Activated naive CD4-positive, alpha-beta T cell treated with Interleukin-2 at 50 U/mL for 16 hours (primary cell): ENCODE measurements at places on chromosomes 13 and 19.

DNA sequence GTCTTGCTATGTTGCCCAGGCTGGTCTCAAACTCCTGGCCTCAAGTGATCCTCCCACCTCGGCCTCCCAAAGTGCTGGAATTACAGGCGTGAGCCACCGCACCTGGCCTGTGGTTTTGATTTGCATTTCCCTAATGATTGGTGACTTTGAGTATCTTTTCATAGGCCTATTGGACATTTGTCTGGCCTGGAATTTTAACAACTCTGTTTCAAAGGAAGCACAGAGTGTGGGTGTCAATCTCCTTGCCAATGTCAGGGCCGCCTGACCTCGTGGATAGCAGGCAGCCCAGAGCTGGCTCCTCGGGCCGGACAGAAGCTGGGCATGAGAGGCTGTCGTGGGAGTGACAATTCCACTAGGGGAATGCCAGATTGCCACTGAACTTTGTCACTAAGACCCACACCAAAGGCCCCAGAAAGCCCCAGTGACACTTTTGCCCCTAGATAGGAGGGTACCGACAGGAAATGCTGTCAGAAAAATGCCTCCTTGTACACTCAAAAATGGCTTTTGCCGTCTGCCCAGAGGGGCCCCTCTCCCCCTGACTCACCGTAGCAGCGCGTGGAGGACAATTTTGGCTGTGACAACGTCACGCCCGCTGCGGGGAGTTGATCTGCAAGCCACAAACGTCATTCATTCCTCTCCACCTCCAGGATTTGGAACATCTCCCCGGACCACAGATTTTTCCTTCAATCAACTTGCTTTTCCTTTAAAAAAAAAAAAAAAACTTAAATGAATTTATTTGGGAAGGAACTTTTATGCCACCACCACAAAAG, 11.7 kb upstream of the ADGRE5 start:
- DNase-seq = peak; percentile 91

DNA sequence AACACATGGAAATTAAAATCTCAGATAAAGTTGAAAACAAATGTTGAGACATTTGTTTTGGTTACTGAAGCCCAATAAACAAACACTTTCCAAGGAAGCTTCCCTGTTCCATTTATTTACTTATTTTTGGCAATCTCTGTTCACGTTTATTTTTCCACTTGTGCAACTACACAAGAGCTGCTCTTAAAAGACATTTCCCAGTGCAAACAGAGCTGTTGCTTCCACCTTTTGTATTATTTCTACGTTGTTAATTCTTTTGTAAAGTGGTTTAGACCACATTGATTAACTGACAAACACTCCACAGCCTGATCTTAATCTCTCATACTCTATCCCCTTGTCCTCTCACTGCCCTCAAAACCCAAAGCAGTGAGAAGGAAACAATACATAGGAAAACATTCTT, 757.6 kb downstream of the LIG4 start:
- DNase-seq = no peak

- DNase-seq = no peak
Observed at GRCh38 chr13:109355875-109356434, 430.4 kb downstream of the IRS2 start.

DNA sequence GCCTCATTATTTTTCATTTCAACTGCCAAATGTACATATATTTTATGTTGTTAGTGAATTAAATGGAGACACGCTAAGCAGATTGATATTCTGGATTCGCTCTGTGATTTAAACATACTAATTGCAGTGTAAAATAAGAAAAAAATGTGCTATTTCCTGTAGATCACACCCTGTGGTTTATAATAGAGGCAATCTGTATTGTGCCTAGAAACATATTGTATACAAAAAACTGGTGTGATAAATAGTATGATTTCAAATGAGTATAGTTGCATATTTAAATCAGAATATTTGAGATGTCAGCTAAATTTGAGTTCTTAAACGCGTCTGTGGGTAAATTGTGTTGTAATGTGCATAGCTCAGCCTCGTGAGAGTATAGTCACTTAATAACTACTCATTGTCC, 643.9 kb downstream of the TBC1D4 start:
- no peak for DNase-seq

- DNase-seq = peak; percentile 23
Observed at GRCh38 chr13:98910501-98910951, 67.3 kb downstream of the DOCK9 start.
